ENCODE measurements at places on chromosomes 7 and 10. TPM values are rescaled to one million over a fixed set of nuclear protein-coding genes. Genes with fewer than 3 reads are reported as not detected.

AVPI1 gene
- 1.7 TPM for total RNA-seq

ITGA8 gene
- not detected for total RNA-seq

PLCE1 gene
- not detected for total RNA-seq

DNA sequence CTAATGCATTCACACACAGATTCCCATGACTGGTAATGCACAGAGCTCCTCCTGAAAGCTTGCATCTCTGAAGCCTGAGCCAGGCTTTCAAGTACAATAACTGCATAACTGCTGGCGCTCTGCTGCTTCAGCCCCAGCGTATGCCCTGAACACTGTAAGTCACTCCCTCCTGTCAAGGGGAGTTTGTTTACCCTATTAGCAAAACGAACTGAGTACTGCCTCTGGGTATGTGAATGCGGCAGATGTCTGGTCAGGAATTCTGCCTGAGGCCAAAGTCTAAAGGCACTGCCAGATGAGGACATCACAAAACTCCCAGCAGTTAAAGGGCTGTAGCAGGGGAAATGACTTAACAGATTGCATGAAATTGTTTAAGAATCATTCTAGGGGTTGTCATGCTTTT is 97.7 kb downstream of the NRCAM start:
- H3K27me3 ChIP-seq, result no peaks in the 10 kb centered on the region
- no peak overlapping the region for H3K27ac ChIP-seq
- no peak overlapping the region for H3K4me3 ChIP-seq
- no peak for DNase-seq
- no peaks in the 10 kb centered on the region for H3K36me3 ChIP-seq

DNA sequence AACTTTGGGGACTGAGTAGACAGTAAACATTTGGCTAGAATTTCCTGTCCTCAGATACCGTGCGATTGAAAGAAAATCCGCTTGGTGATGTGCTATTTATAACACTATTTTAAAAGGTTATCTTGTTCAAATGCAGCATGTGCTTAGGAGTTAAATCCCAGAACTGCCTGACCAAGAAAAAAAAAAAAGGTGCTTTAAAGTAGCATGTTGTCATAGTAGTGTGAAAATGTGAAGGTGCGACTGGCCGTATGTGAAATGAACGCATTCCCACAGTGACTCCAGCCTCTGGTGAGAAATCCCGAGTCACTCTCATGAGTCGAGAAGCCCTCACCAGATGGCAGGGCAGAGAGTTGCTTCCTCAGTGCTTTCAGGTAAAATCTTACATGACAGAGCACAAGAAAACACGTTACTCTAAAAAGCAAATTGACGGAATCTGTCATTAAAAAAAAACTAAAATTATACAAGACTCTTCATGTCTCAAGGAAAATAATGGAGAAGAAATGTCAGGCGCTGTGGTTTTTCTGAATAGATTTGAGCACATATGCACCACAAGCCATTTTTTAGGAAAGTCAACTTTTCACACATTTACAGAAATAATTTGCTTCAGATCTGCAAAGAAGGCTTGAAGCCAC is 18.4 kb upstream of the KLF6 start:
- peaks cover 7% of the 10 kb centered on the region for H3K36me3 ChIP-seq
- H3K27me3 ChIP-seq, result no peaks in the 10 kb centered on the region
- no peak for DNase-seq
- H3K4me3 ChIP-seq, result no peak overlapping the region
- H3K4me1 ChIP-seq, result peaks cover 51% of the 10 kb centered on the region
- peak overlapping the region; percentile 73 for H3K27ac ChIP-seq

DNA sequence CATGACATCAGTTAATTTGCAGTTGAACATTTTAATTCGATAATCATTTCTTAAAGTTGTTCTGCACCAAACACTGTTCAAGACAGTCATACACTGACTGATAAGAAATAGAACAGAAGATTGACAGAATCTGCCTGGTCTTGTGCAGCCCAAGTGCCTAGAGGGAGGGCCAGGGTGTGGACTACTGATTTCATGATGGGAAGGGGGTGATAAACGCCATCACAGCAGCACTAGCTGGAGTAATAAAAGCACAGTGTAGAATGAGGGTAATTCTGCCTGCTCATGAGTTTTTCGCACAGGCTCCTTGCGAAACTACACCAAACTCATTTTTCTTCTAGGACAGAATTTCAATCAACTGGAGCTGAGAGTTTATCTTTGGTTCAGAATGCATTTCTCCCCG is 270.1 kb downstream of the ARL4A start:
- H3K27ac ChIP-seq, result no peak overlapping the region
- no peak overlapping the region for H3K4me3 ChIP-seq
- no peaks in the 10 kb centered on the region for H3K27me3 ChIP-seq
- no peak for DNase-seq
- no peaks in the 10 kb centered on the region for H3K36me3 ChIP-seq
- H3K4me1 ChIP-seq, result no peaks in the 10 kb centered on the region
